ENCODE measurements at places on chromosomes 12 and 14.
A peak's percentile ranks its signal among the peaks of the same experiment; 100 is the strongest.

GRCh38 chr12:123441523-123442164 lies 5.2 kb upstream of the RILPL2 start:
- DNase-seq, result no peak

DNA sequence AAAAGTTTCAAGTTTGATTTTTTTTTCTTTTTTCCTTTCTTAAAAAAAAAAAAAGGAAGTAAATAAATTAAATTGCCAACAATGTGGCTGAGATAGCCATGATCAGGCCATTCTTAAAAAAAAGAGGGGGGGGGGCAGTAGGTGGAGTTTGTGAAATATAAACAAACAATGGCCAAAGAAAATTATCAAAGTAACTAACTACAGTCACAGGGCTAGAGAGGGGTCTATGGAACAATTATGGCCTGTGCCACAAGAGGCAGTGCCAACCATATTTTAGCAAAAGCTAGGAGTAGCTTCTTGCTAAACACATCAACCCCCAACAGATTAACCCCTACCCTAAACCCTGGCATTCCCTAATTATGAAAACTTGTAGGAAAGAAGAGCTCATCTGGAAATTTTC lies 16.2 kb upstream of the SMARCC2 start:
- DNase-seq, result no peak

- peak; percentile 48 for DNase-seq
Observed at GRCh38 chr14:50865391-50866076, 6.3 kb upstream of the ABHD12B start.

- DNase-seq, result no peak
Observed at GRCh38 chr14:61598980-61599379, 96.3 kb upstream of the HIF1A start.

DNA sequence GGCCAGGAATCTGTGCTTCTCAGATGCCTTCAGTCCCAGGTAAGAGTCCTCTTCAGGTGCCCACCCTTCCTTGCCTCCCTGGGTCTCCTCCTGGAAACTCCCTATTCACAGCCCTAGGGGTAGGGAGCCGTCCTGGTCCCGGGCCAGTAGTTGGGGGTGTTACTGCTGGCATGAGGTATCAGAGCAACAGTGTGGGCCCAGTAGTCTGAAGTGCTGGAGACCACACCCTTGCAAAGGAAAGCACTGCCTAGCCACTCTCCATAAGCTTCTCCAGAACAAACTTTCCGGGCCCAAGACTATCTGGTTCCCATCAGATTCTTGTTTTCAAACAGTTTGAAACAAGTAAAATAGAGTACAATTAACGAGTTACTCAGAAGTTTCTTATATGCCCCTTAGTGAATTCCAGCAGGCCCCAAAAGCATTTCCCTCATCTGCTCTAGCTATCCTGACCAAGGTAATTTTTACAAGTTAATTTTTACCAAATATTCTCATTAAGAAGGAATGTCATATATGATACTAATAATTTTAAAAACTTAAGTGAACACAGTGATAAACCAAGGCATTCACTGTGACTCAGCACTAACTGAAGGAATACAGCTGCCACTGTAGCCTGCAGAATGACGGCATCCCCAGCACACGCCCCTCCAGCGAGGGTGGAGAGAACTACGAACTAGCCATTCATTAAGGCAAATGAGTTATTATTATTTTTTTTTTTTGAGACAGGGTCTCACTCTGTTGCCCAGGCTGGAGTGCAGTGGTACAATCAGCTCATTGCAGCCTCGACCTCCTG lies 49.4 kb downstream of the MOK start:
- DNase-seq, result no peak

GRCh38 chr12:73445658-73446324 lies 1091.8 kb upstream of the ATXN7L3B start:
- DNase-seq, result no peak

DNA sequence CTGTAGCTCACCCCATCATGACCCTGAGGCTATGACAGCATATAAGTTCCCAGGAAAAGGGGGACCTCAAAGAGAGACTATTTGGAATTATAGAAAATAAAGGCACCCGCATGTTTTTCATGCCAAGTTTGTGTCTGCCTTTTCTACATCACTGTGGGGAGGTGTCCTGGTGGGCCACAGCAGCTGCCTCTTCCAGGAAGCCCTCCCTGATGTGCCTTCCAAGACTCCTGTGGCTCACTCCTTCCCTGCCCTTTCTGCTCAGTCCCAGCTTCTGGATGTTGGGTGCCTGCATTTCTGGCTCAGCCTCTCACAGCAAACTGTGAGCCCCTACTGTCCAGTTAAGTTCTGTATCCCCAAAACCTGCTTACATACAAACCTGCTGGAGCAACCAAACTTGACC lies 36.3 kb upstream of the BEGAIN start:
- no peak for DNase-seq

DNA sequence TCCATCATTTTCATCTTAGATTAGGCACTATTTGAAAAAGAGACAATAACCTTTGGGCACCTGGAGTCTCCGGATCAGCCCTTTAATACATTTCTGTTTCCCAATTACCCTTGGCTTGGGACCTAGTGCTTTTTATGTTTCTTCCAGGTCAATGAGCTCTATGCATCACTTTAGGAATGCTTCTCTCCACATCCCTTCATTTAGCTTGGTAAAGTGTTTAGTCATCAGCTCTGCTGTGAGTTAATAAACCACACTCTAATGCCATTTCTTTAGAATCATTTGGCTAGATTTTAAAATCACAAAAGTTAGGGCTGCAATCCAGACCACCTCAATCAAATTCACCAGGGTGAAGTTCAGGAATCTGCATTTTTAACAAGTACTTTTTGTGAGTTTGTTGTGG lies 41.7 kb downstream of the RASSF9 start:
- DNase-seq, result no peak

GRCh38 chr14:24310265-24310645 lies 315 bp downstream of the LTB4R2 start:
- DNase-seq, result no peak

GRCh38 chr12:106147956-106148355 lies 9.2 kb upstream of the NUAK1 start:
- no peak for DNase-seq

- no peak for DNase-seq
Observed at GRCh38 chr14:64971943-64972791, at the start of gene RAB15. TSS of gene RAB15 (minus strand) at chr14:64972336. CDS start at chr14:64972076, 260 bp downstream.

- DNase-seq, result no peak
Observed at GRCh38 chr12:111506260-111506659, 92.9 kb downstream of the ATXN2 start.

GRCh38 chr12:15638231-15638630 lies 151.0 kb downstream of the EPS8 start:
- no peak for DNase-seq

DNA sequence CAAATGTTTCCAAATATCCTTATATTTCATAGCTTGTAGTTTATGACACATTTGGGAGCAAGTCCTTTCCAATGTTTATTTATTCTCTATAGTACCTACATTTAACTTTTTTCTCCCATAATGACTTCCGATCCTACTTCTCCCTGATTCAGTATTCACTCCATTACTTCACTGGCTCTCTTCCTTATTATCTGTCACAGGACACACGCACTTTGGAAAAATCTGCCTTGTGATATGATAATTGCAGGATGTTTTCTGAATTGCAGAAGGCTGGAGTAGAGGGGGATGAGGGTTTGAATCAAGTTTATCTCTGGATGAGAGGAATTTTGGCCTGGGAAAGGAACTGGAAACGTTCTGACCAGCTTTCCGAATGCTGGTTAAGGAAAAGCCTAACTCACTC lies 75.0 kb downstream of the HMGA2 start:
- DNase-seq, result no peak

- no peak for DNase-seq
Observed at GRCh38 chr14:70392676-70393075, 24.2 kb downstream of the SYNJ2BP start.
